Myometrial cell (primary cell): ENCODE measurements at places on chromosomes 2 and 18. TPM values are rescaled to one million over a fixed set of nuclear protein-coding genes. Genes with fewer than 3 reads are reported as not detected.

UGT1A10 gene
- not detected in 2 replicates for total RNA-seq

PREB gene
- 49.8 and 70.1 TPM in 2 replicates for total RNA-seq

RFTN2 gene
- 0.29 and 1.9 TPM in 2 replicates for total RNA-seq

SCG2 gene
- under 0.01 and 0.53 TPM in 2 replicates for total RNA-seq

SLC30A3 gene
- total RNA-seq: not detected in 2 replicates
